ENCODE measurements at places on chromosomes 6 and 20.

GRCh38 chr6:30981942-30982772, 1.4 kb upstream of the MUC21 start:
- H3K4me1 ChIP-seq, result no peaks in the 10 kb centered on the region
- DNase-seq, result no peak
- no peak overlapping the region for H3K4me3 ChIP-seq
- no peaks in the 10 kb centered on the region for H3K36me3 ChIP-seq
- H3K27me3 ChIP-seq, result no peaks in the 10 kb centered on the region
- H3K27ac ChIP-seq, result no peak overlapping the region

- no peak for DNase-seq
- H3K27me3 ChIP-seq, result no peaks in the 10 kb centered on the region
Observed at GRCh38 chr20:19913927-19914614, 103.1 kb upstream of the NAA20 start.

DNA sequence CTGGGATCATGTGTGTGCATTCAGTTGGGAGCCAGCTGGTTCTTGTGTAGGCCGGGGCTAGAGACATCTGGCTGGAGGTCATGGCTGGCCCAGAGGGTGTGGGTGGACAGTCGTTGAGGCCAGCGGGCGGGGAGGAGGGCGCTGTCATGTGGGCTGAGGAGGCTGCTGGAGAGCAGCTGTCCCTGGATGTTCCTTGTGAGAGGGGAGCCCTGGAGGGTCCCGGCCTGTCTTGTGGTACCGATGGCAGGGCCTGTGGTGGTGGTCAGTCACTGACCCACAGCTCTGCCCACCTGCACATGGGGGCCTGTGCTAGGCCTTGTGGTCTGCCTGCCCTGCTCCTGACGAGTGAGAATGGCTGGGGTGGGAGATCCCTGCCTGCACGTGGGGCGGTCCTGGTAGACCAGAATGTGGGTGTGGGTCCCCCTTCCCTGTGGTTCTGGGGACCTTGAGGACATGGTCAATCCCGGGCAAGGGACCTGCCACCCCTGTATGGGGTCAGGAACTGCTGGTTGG, 1.9 kb upstream of the C20orf204 start:
- DNase-seq, result no peak
- H3K36me3 ChIP-seq, result peaks cover 40% of the 10 kb centered on the region
- H3K4me1 ChIP-seq, result peaks cover 45% of the 10 kb centered on the region
- H3K27ac ChIP-seq, result no peak overlapping the region
- peaks cover 16% of the 10 kb centered on the region for H3K27me3 ChIP-seq

DNA sequence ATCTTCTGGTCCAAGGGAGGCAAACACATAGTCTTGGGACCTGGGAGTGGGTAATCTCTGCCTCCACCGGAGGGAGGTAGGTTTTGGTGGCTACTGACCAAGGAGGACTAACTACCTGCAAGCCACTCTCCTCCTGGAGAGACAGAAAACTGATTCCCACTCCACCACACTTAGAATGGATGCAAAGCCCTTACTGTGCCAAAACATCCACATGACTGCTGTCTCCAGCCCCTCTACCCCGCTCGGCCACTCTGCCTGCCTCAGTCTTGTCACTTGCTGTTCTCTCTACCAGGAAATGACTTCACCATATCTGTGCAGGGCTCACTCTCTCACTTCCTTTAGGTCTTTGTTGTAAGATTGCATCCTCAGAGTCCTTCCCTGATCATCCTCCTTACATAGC, 129.5 kb upstream of the ARG1 start:
- no peaks in the 10 kb centered on the region for H3K27me3 ChIP-seq
- no peak for DNase-seq
- H3K36me3 ChIP-seq, result no peaks in the 10 kb centered on the region
- H3K27ac ChIP-seq, result no peak overlapping the region
- peaks cover 5% of the 10 kb centered on the region for H3K4me1 ChIP-seq
